ELF-1 (cell line): ENCODE measurements at places on chromosomes 5 and 9.

GRCh38 chr5:175246242-175246888 lies 197.6 kb downstream of the DRD1 start:
- DNase-seq = peak; percentile 29

- no peak for DNase-seq
These were observed 77.3 kb downstream of the SLC1A1 start for GRCh38 chr9:4567601-4568000.

DNA sequence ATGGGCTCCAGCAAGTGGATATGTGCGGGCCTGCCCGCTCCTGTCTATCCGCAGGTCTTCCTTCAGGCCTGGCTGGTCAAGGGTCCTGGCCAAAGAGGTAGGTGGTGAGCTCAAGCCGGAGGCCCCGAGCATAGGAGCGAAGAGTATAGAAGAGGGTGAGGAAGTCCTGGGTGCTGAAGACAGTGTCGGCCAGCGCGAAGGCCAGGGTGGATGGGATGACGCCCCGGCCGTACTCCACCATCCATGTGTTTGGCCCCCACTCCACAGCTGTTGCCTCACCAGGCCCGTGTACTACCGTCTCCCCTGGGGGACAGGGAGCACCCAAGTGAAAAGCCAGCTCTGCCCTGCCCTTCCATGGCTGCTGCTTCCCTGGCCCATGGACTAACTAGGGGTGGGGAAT lies 2.0 kb downstream of the SIGMAR1 start:
- no peak for DNase-seq

GRCh38 chr9:89951675-89952074 lies 346.9 kb downstream of the GADD45G start:
- DNase-seq = no peak

DNA sequence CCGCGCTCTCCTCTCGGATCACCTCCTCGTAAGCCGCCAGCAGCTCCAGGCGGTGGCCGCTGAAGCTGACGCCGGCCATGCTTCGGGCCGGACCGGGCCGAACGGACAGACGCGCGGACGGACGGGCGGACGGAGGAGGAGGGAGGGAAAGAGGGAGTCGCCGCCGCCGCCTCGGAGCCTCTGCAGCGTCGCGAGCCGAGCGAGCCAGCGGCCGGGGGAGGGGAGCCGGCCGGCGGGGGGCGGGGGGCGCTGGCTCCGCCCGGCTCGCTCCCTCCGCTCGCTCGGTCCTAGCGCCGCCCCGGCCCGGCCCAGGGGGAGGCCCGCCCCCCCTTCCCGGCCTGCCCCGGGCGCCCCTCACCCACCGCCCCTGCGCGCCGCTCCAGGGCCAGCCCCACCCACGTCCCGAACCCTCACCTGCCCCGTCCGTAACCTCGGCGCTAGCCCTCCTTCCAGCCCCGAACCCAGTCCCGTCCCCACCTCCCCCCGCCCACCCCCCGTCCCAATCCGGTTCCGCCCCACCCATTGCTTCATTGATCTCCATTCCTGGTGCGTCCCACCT lies at the start of gene DBN1:
Gene DBN1 (minus strand): TSS at position 192 of the 559 bp plus-strand sequence. CDS start 113 bp downstream, at position 79.
- no peak for DNase-seq

DNA sequence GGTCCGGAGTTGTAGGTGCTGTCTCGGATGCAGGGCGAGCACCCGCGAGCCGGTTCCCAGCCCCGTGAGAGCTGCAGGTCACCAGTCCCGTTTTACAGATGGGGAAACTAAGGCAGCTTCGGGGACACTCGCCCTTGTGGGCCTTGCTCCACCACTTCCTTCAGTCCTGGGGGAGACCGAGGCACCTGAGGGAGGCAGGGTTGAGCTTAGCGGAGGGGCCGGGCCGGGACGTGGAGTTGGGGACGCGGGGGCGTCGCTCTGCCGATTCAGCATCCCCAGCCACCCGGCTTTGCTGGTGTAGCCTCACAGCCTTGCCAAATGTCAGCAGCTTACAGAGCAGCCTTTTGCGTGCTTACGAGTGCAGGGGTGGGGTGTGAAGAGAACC lies 530 bp downstream of the BBLN start:
- DNase-seq = no peak

DNA sequence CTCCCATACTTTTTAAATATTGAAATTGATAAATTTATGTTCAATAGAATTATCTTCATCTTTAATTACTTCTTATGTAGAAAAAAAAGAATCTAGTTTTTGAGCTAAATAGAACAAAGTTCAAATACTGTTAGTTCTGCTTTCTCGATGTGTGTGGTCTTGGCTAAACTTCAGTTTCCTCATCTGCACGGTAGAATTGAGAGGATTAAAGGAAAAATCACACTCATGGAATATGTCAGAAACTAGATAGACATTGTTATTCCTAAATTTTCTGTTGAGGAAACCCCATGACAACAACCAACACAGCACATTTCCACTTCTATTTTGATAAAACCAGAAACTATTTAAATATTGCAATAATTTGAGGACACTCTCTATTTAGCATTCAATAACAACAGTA lies 100.3 kb downstream of the MUSK start:
- DNase-seq = no peak

DNA sequence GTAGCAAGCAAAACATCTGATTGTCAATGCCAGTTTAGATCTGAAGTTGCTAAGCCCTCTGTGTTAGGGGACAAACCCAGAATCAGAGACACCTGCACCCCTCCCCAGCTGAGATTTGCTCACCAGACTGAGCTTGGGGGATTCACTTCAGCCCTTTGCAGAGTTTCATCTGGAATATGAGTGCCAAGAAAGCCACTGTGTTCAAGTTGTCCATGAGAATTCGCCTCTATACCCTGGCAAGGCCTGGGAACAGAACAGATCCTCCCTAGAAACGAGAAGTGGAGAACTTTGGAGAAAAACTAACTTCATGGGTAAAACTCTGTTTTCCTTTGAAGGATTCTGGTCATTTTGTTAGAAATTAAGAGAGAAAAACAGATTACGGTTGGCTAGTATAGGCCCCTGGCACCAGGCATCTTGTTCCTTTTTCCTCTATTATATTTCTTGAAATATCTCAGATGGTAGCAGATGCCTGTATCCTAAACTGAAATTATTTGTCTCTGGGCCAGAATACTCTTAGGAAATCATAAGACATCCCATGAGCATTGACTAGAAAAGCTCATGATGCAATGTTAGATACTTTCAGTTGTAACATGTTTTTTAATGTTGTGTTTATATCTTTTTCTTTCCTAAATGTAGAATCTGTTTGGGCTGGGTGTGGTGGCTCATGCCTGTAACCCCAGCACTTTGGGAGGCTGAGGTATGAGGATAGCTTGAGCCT lies 64.4 kb downstream of the SNX18 start:
- no peak for DNase-seq

GRCh38 chr9:98994172-98995058 lies 50.7 kb downstream of the COL15A1 start:
- DNase-seq = no peak

- peak; percentile 67 for DNase-seq
These were observed 9.3 kb upstream of the CAST start for GRCh38 chr5:96652769-96653454.

- DNase-seq = no peak
These were observed 613.4 kb downstream of the IRX1 start for GRCh38 chr5:4208996-4209395.

DNA sequence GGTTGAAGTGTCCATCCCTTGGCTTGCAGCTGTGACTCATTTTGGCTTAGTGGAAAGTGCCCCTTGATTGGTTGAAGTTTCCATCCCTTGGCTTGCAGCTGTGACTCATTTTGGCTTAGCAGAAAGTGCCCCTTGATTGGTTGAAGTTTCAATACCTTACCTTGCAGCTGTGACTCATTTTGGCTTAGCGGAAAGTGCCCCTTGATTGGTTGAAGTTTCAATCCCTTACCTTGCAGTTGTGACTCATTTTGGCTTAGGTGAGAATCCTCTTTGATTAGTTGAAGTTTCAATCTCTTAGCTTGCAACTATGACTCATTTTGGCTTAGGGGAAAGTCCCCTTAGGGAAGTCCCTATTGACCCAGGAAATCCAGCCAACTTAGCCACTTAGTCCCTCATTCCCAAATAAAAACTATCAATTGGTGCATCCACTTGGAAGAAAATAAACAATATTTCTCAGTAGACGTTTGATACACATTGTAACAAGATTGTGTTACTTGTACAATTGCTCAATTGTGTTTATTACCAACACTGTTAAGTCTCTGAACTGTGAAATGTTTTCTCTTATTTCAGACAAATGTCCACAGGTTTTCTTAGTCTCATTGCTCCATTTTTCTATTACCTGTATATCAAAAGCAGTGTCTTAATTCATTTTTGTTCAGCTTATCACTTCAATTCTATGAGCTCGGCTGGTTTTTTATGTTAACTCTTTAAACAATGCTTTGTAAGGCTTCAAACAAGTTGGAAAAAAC lies 2308.8 kb upstream of the ACO1 start:
- DNase-seq = peak; percentile 4

DNA sequence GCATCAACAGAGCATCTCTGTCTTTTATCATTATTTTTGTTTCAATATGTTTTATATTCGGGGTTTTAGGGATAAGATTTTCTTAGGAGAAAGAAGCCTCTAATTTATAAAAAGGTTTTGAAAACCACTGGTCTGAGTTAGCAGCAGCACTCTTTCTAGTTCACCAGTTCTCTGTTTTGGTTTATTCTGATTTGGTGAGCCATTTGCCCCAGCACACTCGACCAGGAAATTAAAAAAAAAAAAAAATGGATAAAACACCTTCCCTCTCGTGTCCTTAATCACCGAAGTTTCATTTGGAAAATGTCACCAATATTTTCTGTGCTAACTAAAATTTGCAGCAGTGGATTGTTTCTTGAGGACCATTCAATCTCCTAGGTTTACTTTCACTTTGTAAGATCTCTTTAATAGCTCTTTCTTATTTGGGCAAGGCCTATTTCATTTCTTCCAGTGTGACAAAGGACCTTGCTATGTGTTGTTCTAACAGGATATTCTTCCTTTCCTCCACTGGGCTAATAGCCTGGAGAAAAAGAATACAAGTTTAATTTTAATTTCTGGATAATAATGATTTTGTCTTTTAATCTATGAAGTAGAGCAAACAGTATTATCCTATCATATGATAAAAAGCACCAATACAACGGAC lies 57.8 kb upstream of the ANXA1 start:
- no peak for DNase-seq

DNA sequence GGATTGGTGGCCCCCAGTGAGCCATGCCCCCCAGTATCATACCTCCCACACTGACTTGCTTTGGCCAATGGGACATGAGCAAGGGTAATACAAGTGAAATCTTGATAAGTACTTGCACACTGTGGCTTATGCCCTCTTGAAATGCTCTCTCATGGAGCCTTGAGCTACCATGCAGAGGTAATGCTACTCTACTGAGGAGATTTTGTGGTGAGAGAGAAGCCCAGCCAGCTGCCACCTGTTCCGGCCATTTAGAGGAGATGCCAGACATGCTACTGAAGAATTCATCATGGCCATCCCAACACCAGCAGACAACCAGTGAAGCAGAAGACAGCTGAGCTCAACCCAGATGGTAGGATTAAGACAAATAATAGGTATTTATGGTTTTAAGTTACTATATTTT lies 299.5 kb downstream of the MEF2C start:
- DNase-seq = no peak

- DNase-seq = no peak
These were observed 96.0 kb downstream of the MEGF10 start for GRCh38 chr5:127386557-127386956.

- DNase-seq = no peak
These were observed 7.8 kb upstream of the TNFAIP8 start for GRCh38 chr5:119347991-119348390.
